ELR (cell line): ENCODE measurements at places on chromosomes 11 and 22.
A peak's percentile ranks its signal among the peaks of the same experiment; 100 is the strongest.

- DNase-seq = no peak
Observed at GRCh38 chr11:104094576-104094975, 58.1 kb downstream of the DDI1 start.

DNA sequence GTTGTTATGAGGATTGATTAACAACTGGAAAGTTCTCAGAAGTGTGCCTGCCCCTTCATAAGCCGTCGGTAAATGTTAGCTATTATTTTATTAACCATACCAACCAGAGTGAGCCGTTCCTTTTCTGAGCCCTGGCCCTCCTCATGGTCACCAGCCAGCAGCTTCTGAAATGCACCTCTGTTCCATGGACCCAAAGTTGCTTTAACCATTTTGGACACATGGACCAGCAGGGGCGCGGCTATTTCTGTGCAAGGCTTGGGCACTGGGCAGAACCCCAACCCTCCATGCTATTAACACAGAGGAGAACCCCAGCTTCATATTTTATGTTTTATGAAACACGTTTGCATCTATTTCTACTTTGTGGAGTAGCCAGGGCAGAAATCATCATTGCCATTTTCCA lies 18.6 kb upstream of the SCGB1A1 start:
- DNase-seq = no peak

GRCh38 chr11:46981436-46981835 lies 44.9 kb downstream of the CSTPP1 start:
- DNase-seq = no peak

GRCh38 chr11:86753459-86753858 lies 46.9 kb upstream of the PRSS23 start:
- no peak for DNase-seq

- no peak for DNase-seq
Observed at GRCh38 chr22:12601870-12602779, 2925.9 kb upstream of the OR11H1 start.

DNA sequence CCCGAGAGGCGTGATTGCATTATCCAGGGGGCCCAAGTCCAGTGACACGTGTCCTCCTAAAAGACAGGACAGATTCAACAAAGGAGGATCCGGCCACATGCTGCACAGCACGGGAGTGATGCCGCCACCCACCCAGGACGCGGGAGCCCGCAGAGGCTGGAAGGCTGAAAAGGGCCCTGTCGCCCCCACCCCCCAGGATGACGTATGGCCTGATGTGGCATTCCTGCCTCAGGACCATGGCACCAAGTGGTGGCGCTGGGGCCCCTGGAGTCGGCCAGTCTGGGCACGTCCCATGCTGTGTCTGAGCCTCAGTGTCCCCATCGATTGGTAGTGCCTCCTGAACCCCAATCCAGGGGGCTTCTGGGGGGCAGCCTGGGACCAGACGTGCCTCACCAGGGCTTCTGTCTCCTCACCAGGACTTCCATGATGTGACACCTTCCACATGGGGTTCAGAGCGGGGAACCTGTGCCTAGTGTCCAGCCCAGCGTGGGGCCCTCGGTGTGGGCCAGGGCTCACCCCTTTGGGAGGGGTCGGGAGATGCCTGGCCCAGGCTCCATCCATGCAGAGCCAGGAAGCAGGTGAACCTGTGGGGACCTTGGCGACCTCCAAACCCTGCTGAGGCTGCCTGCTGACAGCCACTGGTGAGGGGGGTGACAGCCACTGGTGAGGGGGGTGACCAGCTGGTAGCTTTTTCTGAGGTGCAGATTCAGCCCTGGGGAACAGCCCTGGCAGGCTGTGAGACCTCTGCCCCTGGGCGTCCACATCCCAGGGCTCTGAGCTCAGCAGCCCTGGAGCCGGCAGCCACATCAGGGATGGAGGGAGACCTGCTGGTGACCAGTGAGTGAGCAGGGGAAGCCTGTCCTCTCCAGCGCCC lies 75.3 kb downstream of the KCNQ1 start:
- DNase-seq = no peak

DNA sequence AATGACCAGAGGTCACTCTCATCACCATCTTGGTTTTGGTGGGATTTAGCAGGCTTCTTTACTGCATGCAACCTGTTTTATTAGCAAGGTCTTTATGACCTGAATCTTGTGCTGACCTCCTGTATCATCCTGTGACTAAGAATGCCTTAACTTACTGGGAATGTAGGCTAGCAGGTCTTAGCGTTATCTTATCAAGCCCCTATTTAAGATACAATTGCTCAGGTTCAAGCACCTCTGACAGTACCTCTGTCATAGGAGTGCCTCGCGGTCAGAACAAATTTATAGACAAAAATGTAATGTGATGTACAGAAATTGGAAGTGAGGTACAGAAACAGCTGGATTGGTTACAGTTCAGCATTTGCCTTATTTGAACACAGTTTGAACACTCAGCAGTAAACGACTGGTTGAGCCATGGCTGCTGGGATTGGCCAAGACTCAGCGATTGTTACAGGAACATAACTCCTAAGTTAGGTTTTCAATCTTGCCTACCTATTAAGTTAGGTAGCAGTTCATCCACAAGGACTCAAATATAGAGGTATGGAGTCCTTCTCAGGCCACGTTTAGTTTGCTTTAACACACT lies 16.1 kb upstream of the TMEM123 start:
- DNase-seq = no peak

- DNase-seq = no peak
Observed at GRCh38 chr11:110832539-110832938, 120.3 kb upstream of the ARHGAP20 start.

DNA sequence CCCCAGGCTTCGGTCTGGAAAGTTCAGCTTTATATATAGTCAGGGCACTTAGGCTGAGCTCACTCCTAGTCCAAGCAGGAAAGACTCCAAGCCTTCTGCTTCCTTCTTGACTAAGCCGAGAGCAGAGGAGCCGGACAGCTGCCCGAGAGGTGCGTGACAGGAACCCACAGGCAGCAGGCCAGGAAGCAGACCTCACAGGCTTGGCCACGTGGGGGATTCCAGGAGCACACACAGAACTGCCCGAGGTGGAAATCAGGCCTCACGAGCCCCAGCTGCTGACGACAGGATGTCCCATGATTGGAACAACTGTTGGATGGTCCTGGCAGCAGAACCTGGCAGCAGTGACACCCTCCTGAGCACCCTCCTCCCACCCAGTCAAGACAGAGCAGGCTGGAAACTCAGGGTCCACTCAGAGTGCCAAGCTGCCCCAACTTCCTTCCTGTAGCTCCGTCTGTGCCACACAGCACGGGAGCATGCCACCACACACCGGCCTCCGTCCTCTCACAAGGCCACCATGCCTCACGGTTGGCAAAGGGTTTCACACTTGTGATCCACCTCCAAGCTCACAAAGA lies 5.4 kb downstream of the PLA2G6 start:
- DNase-seq = peak; percentile 70

DNA sequence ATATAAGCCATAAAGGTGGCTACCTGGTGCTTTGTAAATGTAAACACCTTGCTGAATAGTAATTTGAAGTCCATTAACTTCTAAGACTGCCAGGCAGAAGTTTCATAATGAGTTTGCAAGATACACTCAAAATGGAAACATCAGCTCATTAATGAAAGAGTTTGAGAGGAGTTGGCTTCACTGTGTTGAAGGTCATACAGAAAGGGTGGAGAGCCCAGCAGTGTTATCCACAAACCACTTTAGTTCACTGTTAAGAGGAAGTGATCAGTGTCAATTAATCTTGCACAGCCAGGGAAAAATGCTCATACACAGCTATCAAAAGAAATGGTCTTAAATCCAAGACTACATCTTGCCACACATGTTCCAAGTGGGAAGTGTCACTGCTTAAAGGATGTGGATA lies 689.4 kb downstream of the JRKL start:
- DNase-seq = no peak

GRCh38 chr11:126837581-126837980 lies 163.0 kb downstream of the KIRREL3 start:
- DNase-seq = no peak

DNA sequence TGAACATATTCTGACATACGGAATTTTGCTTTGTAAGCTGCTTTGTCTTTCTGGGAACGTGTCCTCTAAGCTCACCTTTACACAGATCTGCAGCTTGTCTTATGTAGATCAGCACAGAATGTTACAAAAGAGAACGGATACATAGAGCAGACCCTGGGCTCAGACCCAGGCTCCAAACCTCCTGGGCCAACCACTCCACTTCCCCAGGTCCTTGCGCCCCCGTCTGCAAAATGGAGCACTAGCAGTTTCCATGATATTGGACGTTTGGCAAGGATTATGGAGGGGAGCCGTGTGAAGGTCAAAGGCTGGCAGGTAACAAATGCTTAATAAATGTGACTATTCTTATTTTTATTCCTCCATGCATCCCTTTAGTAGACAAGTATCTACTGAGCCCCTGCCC lies 358.4 kb downstream of the CTTN start:
- DNase-seq = no peak

DNA sequence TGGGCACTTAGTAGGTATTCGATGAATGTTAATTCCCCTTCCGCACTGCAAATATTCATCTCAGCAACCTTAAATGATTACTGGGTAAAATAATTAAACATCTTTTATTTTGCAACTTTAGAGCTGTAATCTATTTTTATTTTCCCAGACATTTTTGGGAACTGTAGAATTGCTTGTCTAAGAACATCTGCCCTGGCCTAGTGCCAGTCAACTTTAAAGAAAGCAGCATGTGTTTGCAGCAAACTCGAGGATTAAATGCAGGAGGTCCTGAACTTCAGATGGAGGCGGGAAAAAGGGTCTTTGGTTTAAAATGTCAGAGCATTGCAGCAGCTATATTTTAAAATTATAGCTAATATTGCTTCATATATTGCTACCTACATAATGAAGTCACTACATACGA lies 190.0 kb downstream of the PGR start:
- no peak for DNase-seq

DNA sequence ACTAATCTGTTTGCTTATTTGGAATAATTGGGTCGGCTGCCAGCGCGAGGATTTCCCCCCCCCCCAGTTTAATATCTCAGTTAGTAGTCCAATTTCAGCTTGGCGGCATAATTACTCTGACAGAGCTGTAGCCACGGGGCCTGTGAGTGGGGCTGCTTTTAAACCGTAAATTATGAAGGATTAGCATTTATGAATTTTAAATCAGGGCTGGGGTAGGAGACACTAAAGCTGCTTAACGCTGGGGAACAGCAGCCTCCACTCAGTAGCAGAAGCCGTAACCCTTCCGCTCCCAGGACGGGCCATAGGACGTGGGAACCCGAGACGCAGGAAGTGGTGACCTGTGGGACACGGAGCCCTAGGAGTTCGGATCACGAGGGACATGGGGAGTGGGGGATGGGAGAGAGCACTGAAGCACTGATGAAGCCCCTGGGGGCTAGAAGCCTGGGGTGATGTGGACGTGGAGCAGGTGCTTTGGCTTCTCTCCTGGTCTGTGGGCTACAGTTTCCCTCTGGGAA lies 66.2 kb upstream of the LMO1 start:
- DNase-seq = no peak

GRCh38 chr22:29225422-29226090 lies 19.9 kb downstream of the EMID1 start:
- peak; percentile 33 for DNase-seq

DNA sequence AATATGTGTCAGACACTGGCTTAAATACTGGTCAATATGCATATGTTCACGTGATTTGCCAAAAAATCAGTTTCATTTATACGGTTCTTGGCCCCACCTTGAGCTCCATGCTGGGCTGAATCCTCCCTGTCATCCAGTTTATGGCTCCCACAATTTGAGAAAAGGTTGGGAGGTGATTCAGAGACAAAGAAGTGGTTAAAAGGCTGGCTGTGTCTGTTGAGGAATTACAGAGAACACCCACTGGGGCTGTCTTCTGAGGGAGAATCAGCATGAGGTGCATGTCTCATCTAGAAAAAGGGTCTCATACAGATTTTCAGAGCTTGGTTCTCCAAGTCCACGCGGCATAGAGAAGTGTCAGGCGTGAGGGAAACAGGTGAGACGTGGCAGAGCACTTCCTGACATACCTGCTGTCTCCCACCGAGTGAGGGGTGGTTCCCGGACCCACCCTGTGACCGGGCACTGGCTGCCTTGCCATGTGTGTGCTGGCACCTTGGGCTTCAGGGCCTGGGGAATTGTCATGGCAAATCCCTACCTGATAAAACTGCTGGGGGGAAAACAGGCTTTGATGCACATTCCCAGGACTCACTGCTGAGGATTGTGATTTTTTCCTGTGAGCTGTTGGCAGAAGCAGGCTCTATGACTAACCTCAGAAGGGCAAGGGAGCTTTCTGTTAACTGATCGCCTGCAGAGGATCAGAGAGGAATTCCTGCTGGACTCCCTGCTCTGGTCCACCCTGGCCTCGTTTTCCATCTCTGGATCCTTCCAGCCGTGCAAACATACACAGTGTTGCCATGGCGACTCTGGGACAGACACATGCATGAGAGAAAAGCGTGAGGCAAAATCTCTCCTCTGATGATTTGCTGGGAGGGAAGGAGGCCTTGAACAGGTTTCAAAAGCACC lies 223.6 kb downstream of the ADAMTS15 start:
- peak; percentile 32 for DNase-seq

DNA sequence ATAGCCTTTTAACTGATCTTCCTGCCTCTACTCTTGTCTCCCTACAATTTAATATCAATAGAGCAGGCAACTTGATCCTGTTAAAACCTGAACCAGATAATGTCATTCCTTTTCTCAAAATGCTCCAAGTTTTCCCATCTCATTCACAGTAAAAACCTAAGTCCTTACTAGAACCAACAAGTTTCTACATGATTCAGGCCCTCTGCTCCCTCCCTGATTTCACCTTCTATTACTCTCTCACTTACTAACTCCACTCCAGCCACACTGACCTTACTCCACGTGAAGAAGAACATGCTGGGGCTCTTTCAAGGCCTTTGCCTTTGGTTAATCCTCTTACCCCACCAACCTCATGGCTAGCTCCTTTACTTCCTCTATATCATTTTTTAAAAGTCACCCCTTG lies 71.1 kb downstream of the PRCP start:
- no peak for DNase-seq

DNA sequence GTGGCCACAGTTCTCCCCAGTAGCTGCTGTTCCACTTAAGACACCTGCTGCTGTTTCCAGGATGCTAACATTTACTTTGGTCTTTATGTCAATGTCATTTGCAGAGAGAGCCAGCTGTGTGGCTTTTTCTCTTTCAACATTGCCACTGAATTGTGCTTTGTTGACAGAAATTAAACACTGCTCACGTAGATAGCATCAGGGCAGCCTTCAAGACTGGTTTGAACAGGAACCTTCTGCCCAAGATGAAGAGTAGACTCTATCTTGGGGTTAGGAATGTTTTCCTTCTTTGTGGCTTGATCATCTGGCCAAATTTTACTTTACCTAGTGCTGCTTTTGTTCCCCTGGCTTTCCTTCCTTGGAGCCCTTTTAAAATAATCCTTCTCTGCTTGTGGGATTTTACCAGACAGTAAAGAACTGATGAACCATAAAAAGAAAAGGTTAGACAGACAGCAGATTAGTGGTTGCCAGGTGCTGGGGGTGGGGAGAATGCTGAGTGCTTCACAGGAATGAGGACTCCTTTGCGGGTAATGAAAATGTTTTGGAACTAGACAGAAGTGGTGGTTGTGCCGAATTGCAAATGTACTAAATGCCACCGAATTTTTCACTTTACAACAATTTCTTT lies 22.7 kb upstream of the XBP1 start:
- DNase-seq = no peak

DNA sequence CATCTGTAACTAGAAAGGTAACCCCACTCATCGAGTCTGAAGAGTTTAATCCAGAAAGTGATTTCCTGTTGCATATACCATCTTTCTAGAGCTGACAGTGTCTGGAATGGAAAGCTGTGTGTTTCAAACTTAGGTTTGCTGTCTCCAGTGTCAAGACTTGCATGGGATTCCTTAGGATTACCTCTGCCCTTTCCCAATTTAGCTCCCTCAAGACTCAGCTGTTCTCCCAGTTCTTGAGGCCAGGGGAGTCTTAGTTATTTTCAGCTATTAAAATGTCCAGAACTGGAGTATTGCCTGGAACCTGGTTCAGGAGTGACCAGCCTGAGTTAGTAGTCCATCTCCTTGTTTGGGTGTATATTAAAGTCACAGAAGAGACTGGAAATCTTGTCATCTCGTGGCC lies 25.0 kb upstream of the LDHA start:
- no peak for DNase-seq
